Subcutaneous adipose tissue (tissue), 4 donors: ENCODE measurements at places on chromosomes 2 and 18. TPM values are rescaled to one million over a fixed set of nuclear protein-coding genes. Genes with fewer than 3 reads are reported as not detected.

Gene LOXL3
- 7.3 TPM for total RNA-seq

Gene NETO1
- 0.51 TPM for total RNA-seq

Gene PPP1CB
- total RNA-seq = 182 TPM

Gene CIDEA
- total RNA-seq = 336 TPM

Gene APCDD1
- total RNA-seq = 93.5 TPM

Gene IGFBP5
- total RNA-seq = 622 TPM

Gene CCDC121
- 5.5 TPM for total RNA-seq

Gene LBH
- total RNA-seq = 16.3 TPM

Gene LYPD6
- total RNA-seq = 0.65 TPM

Gene TGFBRAP1
- 24.6 TPM for total RNA-seq

Gene ARHGAP15
- total RNA-seq = 25.9 TPM

Gene ITGB6
- total RNA-seq = not detected

Gene PLGLB1
- total RNA-seq = 2.9 TPM

Gene MEIS1
- 11.7 TPM for total RNA-seq

Gene ANKRD30BL
- total RNA-seq = not detected

Gene CDK15
- total RNA-seq = 3.1 TPM

Gene UGT1A9
- total RNA-seq = not detected

Gene CXCR1
- total RNA-seq = not detected

Gene SLC9A2
- total RNA-seq = 0.49 TPM
